ENCODE measurements at places on chromosomes 7 and 10. TPM values are rescaled to one million over a fixed set of nuclear protein-coding genes. Genes with fewer than 3 reads are reported as not detected.

GRCh38 chr7:140242057-140243031 lies 65.6 kb upstream of the KDM7A start:
- no peak for DNase-seq

DNA sequence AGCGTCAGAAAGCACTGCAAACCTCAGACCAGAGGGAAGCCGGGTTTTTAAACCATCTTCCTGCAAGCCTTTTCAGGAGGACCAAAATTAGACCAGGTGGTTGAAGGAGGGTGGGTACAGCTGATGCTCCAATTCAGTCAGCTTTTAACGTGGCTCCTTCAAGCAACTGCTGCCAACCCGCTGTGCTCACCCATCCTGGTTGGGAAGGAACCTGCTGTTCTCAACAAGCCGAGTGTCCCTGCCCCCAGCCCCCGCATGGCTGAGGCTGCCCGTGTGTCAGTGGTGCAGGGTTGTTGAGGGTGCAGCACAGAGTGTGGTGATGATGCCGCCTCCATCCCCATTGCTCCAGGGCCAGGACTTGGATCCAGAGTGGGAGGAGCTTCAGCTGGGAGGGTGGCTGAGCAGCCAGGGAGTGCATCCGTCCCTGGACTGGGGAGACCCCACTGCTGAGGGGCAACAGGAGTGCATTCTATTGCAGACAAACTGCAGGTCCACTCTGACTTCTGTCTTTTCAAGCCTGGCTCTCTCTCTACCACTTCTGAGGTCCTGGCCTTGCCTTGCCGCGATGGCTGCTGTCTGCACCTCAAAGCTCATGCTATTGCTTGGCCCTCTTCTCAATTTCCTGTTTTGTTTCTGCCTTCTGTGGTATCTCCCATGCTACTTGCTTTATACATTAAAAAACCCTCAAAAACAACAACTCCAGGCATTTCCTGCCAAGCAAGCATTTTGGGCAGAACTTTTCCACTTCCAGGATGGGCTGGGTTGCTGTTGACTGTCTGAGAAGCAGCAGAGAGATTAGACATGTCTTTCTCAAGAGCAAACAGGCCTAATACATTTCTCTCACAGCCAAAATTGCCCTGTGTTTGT lies 134.7 kb downstream of the DNAJB6 start:
- DNase-seq: no peak

TMEM120A gene
- 44.3 TPM for polyA plus RNA-seq

DNA sequence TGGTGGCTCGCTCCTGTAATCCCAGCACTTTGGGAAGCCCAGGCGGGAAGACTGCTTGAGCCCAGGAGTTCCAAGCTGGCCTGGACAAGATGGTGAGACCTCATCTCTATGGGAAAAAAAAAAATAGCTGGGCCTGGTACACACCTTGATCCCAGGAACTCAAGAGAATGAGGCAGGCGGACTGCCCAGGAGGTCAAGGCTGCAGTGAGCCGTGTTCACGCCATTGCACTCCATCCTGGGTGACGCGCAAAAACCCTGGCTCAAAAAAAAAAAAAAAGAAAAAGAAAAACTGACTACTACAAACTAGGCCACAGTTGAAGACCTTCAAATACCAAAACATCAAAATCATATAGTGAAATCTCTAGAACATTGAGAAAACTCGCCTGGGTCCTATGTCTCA lies 3.9 kb downstream of the BRAT1 start:
- DNase-seq: no peak

NEURL1 gene
- polyA plus RNA-seq: 2.7 TPM

DNA sequence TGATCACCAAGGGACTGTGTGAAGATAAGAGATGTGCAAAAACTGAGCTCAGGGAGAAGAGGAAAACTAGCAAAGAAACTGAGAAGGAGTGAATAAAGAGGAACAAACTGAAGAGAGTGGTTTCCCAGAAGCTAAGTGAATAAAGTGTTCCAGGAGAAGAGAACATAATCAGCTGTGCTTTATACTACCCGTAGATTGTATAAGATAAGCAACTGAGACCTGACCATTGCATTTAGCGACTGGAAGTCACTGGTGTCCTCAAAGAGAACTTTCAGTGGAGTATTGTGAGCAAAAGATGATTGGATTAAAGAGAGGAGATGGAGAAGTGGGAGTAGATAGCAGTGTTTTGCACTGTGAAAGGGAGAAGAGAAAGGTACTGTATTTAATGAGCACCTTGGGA lies 14.6 kb downstream of the PHTF2 start:
- DNase-seq: no peak

- no peak for DNase-seq
These were observed 19.9 kb downstream of the HABP2 start for GRCh38 chr10:113572520-113573290.

- DNase-seq: no peak
These were observed 111.5 kb downstream of the FOXL3 start for GRCh38 chr7:401495-401894.

DNA sequence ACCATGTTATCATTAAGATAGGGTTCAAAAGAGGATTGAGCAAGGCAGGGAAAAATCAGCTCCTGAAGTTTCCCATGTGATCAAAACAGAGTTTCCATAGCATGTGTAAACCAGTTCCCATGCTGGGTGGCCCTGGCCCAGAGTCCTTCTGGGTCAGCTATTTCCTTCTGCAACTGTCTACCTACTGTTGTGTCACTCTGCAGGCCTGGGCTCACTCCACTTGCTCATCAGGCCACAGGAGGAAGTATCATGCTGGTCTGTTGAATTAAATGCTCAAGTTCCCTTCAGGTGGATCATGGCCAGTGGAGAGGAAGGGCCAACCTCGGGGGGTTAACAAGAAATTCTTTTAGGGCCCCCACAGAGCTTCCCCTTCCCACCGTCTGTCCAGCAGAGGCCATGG lies 104.7 kb downstream of the GFRA1 start:
- no peak for DNase-seq

ZNF239 gene
- polyA plus RNA-seq: 10.8 TPM

BLNK gene
- polyA plus RNA-seq: 15.8 TPM

DNA sequence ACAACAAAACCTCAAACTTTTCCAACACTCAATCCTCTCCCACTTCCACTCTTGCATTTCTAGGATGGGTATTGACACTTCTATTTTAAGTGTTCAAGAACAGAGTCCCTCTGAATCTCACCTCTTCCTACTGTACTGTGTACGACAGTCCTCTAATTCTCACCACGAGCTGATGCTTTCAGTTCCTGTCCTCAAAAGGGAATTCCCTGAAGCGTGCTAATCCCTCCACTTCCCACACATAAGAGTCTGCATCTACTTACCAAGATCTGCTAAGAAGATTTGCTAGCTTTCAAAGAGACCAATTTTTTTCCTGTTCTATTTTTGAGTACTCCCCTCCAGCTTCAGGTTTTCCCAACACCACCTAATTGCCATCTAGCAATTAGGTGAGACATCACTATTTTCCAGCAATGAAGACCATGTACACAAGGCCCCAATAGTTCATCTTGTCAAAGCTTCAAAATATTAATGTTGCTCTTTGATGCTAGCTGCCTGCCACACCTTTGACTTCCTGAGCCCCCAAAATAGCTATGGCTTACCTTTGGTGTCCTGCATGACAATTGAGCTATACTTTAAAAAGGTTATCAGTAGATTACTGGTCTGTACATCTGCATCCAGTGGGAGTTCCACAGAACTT lies 54.4 kb downstream of the ARMH3 start:
- no peak for DNase-seq

DOCK4 gene
- polyA plus RNA-seq: 57.8 TPM

LOXL4 gene
- polyA plus RNA-seq: 6.3 TPM

- DNase-seq: no peak
These were observed 823 bp downstream of the COPG2 start for GRCh38 chr7:130667593-130668257.

DNA sequence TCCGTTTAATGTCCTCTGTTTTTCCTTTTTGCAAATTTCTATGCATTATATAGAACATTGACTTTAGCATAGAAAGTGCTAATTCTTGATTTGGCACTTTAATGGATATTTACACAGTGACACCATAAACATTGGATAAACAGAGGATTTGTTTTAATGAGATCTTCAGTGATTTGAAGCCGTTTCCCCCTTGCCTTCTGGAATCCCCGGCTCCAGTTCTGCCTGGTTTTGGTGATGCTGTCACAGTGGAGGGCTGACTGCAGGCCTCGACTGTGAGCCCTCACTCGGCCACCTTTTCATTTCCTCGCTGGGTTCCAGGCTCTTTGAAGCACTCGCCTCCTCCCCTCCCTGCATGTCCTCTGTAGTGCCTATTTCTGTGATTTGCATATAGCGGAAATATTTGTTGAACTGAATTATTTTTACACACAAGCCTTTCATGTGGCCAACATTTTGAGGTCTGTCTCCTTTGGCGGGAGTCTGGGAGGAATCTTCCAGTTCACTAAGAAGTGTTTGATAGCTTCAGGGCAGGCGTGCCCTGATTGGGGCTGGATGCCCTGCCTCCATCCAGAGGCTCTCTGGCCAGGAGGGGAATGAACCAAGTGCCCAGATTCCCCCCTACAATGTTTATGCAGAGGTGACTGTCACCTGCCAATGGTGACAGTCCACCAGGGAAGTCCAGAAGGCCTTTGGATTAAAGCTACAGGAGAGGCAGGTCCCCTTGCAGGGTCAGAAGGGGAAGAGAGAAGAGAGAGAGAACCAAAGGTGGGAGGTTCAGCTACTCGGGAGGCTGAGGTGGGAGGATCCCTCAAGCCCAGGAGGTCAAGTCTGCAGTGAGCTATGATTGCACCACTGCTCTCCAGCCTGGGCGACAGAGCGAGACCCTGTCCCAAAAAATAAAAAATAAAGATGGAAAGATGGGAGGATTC lies 67.5 kb downstream of the CUX1 start:
- DNase-seq: no peak
